Stimulated activated CD4-positive, alpha-beta T cell treated with anti-CD3 and anti-CD28 coated beads, Interleukin-4, amount 100 ng/mL, for 24 hours (primary cell): ENCODE measurements at places on chromosomes 6 and 20.

GRCh38 chr6:20837189-20837588 lies 302.9 kb downstream of the CDKAL1 start:
- DNase-seq = no peak

- DNase-seq = no peak
Measured at GRCh38 chr6:1322156-1322555, 10.3 kb downstream of the FOXQ1 start.

GRCh38 chr20:25250508-25250907 lies 2.6 kb downstream of the PYGB start:
- no peak for DNase-seq

- peak; percentile 65 for DNase-seq
Measured at GRCh38 chr6:167047554-167047953, 48.4 kb downstream of the CEP43 start.

GRCh38 chr20:37151529-37151928 lies 27.6 kb upstream of the RPN2 start:
- DNase-seq = no peak

- DNase-seq = no peak
Measured at GRCh38 chr6:79808921-79809320, 138.4 kb downstream of the ELOVL4 start.

DNA sequence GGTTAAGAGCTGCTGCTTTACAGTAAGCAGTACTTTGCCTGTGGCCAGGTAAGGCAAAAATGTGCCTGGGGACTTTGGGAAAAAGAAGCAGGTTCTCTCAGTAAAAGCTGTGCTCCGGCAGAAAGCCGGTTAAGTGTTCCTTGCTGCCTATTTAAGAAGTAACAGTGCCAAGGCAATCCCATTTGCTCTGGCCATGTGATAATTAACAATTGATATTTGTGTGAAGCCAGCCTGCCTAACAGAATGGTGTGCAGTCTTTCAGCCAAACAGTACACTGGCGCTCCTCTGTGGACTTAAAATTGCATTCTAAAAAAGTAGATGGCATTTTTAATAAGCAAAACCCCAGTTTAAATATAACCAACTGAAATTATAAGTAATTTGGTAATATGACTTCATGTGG lies 430.3 kb downstream of the PLCB1 start:
- no peak for DNase-seq

DNA sequence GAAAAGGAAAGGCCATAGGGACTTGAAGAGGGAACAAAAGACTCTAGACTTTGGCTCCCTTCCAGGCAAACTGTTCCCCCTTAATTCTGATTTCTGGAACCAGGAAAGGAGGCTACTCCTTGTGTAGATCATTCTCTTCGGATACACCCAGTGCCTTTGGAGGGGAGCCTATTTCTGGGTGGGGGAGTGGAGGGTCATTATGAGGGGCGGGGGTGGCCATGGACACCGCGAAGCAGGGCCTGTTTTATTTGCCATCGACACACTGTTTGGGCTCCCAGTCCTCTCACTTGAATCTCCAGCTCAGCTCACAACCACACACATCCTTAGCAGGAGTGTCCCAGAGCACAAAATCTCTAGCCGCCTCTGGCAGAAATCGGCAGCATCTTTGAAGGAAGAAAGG lies 132.3 kb downstream of the PXDC1 start:
- DNase-seq = no peak

- DNase-seq = no peak
Measured at GRCh38 chr20:33393609-33394008, 7.7 kb downstream of the CDK5RAP1 start.

- DNase-seq = no peak
Measured at GRCh38 chr6:154377726-154378125, 21.1 kb upstream of the IPCEF1 start.

DNA sequence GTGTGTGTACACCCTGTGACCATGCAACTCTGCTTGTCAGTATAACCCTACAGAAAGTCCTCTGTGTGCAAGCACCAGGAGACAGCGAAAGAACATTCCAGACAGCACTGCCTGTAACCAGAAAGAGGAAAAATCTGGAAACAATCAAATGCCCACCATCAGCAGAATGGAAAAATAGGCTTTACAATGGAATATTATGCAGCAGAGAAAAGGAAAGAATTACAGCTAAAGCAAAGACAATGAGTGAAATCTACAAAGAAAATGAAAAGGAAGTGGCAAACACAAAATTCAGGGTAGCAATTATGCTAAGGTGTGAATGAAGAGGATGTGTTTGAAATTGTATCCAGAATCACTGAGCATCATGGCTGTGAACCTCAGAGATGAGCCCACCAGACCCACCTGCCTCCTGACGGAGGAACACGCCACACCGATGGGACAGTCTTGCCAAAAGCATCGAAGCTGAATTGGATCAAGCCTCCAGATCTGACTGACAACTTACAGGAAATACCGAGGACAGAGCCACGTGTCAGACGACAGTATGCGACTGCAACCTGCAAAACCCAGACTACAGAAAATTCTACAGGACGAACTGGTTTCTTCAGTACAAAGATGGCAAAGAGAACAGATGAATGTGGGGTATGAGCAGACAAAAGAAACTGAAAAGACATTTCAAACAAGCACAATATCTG lies 133.2 kb downstream of the NFATC2 start:
- DNase-seq = no peak

DNA sequence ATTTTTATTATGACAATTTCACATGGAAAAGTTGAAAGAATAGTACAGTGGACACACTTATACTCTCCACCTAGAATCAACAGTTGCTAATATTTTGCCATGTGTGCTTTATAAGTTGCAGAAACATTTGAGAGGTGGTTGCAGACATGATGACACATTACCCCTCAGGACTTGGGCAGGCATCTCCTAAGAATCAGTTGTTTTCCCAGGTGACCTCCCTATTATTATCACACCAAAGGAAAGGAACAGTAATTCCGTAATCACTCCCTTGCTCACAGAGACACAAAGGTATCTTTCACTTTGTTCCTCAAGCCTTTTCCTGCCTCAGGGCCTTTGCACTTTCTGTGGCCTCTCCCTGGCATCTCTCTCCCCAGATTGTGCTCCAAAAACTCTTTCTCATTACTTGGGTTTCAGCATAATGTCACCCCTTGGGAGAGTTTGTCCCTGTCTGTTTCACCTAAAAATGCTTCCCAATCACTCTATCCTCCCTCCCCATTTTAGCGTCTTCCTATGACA lies 5.9 kb upstream of the SULF2 start:
- DNase-seq = no peak

DNA sequence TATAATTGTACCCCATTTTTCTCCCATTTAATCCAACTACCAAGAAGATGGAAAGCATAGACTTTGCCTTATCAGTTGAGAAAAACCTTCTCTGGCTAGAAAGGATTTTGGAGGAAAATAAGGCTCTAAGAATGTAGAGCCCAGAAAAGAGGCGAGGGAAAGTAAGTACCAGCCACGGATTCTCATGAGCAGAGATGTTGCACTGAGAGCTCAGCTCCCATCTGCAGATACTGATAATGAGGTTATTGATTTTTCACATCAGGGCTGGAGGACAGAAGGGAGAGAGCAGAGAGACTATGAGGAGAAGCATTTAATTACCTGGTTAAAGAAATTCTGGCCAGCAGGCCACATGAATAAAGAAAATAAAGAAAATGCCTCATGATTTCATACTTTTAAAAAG lies 104.4 kb upstream of the FAM184A start:
- DNase-seq = no peak

DNA sequence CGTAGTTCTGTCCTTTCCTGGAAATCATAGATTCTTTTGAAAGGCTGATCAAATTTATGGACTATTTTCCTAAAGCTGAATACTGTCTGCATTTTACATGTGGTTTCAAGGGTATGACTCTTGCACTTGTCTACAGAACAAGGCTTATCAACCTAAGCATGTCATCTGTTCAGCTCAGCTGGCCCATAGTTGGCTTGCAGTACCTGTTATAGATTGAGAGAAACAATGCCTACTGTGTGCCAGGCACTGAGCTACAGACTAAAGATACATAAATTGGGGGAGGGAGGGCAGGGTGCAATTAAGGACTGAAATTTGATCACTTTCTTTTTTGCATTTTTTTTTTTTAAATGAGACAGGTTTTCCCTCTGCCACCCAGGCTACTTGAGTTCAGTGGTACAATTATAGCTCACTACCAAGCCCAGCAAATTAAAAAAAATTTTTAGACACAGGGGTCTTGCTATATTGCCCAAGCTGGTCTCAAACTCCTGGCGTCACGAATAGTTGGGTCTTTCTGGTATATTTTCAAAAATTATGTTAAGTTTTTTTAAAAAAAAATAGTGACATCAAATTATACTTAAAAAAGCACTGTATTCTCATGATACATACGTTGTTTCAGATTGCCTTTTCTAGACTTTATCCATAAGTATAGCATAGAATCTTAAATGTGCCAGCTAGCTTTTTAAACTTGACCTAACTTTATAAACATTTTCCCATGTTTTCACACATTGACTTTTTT lies 52.2 kb downstream of the RREB1 start:
- DNase-seq = no peak

- DNase-seq = no peak
Measured at GRCh38 chr6:12420626-12421025, 130.5 kb downstream of the EDN1 start.

- DNase-seq = no peak
Measured at GRCh38 chr6:158894193-158894592, 75.0 kb upstream of the EZR start.

GRCh38 chr20:55685425-55685824 lies 319.9 kb downstream of the CBLN4 start:
- no peak for DNase-seq

DNA sequence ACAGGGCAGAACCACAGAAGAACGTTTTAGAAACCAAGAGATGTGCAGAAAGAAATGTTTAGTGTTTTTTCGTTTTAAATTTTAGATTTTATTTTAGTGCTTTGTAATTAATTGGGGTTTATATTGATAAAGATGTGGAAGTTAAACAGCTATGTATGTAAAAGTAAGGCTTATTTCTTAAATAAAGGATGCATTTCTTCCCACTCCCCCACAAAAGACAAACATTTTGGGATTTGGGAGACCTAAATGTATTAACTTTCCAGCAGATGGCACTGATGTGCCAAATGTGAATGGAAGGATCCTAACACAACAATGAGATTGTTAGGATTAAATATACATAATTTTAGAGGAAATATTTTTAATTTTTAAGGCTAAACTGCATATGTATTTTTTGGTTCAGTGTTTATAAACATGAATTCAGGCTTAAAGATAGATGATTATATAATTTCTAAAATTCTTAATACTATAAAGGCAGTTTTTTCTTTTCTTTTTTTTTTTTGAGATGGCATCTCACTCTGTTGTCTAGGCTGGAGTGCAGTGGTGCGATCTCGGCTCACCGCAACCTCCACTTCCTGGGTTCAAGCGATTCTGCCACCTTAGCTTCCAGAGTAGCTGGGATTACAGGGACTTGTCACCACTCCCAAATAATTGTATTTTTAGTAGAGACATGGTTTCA lies 12.0 kb downstream of the PFDN4 start:
- DNase-seq = no peak

- no peak for DNase-seq
Measured at GRCh38 chr6:133778414-133779130, 110.3 kb upstream of the TCF21 start.

- no peak for DNase-seq
Measured at GRCh38 chr20:36339646-36340592, 33.8 kb downstream of the DLGAP4 start.

DNA sequence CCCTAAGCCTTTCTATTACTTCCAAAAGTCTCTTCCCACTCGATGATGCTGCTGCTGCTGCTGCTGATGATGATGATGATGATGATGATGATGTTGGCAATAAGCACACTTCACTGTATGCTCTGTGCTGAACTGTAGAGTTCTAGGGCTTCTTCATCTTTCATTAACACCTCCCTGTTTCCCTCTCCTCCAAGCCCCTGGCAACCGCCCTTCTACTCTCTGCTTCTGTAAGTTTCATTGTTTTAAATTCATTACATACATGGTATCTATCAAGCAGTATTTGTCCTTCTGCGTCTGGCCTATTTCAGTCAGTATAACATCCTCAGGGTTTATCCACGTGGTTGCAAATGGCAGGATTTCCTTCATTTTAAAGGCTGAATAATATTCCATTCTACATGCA lies 100.2 kb downstream of the THBS2 start:
- no peak for DNase-seq

DNA sequence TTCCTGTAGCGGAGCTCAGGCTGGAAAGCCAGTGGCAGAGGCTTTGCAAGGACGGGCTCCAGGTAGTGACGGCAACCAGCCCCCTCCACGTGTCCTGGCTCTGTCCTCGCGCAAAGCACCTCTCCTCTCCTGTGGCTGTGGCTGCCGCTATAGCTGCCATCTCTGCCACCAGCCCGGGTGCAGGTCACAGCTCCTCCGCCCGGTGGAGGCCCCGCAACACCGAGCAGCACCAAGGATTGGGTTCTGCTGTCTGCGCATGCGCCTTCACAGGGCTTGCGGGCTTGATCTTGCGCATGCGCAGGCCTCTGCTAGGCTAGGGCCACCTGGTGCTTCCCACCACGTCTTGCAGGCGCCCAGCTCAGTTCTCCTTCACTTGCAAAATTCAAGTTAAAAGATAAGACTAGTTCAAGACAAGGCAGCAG lies 625.4 kb downstream of the QKI start:
- peak; percentile 19 for DNase-seq

DNA sequence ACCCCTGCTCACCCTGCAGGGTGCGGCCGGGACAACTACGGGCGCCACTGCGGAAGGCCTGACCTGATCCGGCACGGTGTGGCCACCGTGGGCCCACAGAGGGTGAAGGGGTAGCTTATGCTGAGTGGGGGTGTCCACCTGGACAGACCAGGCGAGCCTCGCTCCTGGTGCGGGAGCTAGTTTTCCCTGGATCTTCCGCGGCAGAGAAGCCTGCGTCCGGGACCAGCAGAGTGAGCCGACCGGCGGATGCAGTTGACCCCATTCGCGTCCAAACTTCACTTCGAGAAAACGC lies 38.2 kb downstream of the NCR2 start:
- no peak for DNase-seq

DNA sequence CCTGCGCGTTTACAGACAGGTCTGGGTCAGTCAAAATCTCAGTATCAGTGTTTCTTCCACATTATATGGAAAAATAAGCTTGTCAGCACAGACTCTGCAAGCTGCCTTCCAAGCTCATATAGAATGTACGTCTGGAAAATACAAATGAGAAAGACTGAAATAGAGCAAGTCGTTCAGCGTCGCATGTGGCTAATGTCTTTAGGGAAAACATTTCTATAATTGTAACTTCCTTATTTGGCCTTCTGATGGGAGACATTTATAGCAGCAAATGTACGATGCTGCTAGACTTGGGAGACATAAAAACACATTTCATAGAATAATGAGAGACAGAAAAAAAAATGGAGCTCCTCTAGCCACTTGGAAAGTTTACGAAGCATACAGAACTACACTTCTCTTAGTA lies 122.2 kb downstream of the KIF16B start:
- no peak for DNase-seq

GRCh38 chr6:21947731-21948386 lies 349.0 kb downstream of the PRL start:
- DNase-seq = no peak
